SK-N-MC (cell line): ENCODE measurements at places on chromosomes 3 and 15.

DNA sequence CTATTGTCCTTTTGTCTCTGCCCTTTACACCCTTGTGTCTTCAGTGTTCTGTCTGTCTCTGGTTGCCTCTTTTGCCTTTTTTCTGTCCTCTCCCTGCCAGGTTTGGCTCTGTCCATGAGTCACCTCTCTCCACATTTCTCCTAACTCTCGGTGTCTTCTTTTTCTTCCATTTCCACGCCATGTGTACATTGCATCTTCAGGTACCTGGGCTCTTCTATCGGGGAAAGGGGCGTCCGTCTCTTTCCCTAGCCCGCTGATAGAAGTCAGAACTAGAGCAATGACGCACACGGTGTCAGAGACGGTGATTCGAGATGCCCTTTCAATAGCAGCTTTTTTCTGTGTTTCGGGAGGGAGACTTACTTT, 641 bp downstream of the OPA1 start:
- no peak for DNase-seq

DNA sequence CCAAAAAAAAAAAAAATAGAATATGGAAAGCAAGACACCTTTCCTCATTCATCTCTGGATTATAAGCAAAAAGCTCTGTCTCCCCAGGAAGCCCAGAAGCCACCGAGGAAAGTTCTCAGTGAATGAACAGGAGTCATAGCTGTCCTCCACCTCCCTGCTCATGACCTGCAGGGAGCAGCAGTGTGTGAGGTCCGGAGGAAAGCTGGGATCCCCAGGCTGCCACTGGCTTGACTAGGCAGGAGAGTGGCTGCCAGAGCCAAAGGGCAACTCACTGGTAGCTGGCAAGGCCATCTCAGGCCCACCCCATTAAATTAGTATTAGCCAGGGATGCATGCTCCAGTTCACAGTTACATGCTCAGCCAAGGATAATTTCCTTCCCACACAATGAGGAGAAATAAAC, 191.6 kb upstream of the STT3B start:
- no peak for DNase-seq

DNA sequence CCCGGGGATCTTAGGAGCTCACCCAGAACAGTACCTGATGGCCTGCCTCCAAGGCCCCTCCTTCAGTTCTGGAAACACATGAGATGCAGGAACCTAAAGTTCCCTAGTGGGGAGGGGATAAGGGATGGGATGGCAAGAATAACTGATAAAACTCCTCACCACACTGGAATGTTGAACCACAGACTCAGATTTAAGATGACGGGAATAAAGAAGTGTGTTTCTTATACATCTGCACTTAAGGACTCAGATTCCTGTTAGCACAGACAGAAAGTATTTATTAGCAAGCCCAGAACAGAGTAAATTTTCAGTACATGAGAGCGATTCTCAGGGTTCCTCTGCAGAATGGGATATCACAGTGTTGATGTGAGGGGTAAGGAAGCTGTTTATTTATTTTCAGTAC, 245.2 kb downstream of the TLE3 start:
- no peak for DNase-seq

- DNase-seq, result no peak
These were observed 433.1 kb upstream of the KCNMB2 start for GRCh38 chr3:178103140-178103539.

DNA sequence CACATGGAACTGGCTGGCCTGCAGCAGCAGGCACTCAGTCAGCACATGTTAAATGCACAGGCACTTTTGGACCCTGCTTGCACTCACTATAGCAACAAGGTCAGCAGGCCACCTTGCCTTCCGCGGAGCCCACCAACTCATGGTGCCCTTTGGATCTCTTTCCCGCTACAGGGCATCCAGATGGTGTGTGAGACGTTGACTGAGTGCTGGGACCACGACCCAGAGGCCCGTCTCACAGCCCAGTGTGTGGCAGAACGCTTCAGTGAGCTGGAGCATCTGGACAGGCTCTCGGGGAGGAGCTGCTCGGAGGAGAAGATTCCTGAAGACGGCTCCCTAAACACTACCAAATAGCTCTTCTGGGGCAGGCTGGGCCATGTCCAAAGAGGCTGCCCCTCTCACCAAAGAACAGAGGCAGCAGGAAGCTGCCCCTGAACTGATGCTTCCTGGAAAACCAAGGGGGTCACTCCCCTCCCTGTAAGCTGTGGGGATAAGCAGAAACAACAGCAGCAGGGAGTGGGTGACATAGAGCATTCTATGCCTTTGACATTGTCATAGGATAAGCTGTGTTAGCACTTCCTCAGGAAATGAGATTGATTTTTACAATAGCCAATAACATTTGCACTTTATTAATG, 85.0 kb downstream of the TGFBR2 start:
- DNase-seq, result no peak

DNA sequence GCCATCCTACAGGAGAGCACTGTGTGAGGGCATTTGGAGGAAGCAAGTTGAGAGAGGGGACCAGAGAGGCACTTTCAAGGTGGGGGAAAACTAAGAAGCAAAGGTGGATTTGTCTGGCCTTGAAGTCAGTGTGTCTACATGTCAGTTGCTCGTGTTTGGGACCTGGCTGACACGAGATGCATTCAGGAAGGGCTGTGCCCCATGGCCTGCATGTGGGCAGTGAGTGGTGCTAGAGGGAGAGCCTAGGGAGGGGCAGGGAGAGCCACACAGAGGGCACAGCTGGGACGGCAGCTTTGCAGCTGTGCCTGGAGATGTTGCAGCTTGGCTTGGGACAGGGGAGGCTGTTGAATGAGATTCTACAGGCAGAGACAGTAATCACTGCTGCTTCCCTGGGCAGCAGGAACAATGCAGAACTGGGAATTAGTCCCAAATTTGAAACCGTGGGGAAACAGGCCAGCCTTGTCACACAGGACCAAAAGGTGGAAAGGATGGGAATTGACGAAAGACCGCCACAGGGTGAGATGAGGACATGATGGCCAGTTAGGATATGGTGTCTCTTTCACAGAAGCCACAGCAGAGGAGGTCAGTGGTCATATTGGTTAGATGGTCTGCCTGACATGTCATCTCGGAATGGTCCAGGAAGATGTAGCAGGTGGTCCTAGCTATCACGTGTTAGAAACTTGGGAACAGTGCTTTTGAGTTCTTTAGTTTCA, 10.0 kb downstream of the SEC61A1 start:
- DNase-seq, result no peak

GRCh38 chr3:32449691-32450090, 53.0 kb downstream of the CMTM6 start:
- no peak for DNase-seq

DNA sequence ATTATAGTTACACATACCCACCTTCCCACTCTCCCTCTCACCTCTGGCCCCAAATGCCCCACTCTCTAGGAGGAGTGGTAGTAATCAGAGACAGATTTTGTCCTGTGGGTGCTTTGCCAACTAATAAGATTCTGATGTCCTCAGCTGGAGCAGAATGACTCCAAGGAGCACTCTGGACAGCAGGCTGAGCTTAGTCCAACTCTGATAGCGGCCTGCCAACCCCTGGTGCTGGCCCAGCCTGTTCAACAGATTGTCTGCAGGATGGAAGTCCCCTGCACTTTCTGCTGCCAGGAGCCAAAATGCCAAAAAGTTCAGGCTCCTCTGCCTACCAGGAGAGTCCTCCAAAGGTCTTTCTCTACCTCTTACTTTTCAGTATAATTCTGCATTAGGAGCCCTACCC, 160.5 kb upstream of the UMPS start:
- DNase-seq, result no peak

DNA sequence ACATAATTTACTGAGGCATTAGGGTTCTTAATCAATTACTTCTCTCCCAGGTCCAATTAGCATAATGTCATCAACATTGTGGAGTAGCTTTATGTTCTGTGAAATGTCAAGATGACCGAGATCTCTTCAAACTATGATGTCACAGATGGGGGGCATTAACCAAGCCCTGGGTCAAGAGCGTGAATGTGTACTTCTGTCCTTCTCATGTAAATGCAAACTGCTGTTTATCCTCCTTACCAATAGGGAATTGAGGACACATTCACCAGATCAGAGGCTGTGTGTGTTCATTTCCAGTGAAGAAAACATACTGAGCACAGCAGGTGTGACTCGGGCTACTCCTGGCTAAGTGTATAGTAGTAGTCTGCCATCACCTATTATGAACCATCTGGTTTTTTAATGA, 177.9 kb downstream of the MINAR1 start:
- no peak for DNase-seq

DNA sequence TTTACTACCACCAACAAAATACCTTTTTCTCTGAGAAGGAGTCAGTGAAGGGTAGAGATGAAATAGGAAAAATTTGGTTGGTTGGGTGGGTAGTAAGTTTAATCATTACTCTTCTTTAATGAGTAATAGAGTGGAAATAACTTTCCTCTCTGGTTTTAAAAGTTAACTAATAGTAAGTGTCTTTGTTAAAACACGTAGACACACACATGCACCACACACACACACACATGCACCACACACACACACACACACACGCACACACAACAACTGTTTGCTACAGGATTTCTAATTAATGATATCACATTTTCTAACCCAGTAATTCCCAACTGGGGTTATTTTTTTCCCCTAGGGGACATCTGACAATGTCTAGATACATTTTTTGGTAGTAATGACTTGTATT, 84.1 kb downstream of the CHL1 start:
- DNase-seq, result no peak

DNA sequence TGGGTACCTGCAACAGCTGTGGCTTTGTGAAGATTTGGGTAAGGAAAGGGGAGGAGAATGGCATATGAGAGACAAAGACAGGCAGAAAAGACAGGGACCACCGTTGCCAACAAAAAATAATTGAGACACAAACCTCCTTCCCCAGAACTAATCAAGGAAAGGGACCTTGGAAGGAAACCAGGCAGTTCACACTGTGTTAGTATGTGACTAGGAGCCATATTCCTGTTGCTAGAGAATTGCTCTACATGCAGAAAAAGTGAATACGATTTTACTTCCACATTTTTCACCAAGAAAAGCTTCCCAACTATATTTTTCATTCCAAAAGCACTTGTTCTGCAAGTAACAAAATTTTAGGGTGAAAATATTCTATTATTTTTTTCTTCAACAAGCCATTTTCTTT, 393.7 kb upstream of the ADAMTS9 start:
- no peak for DNase-seq
